Right ventricle myocardium superior (tissue), 1 donor: ENCODE measurements at places on chromosomes 4 and X. TPM values are rescaled to one million over a fixed set of nuclear protein-coding genes. Genes with fewer than 3 reads are reported as not detected.

The TLL1 gene
- total RNA-seq, result 0.35 TPM

The CTSO gene
- 6.2 TPM for total RNA-seq

The GJB1 gene
- total RNA-seq, result not detected

The MAP7D2 gene
- total RNA-seq, result 0.40 TPM

The AFF2 gene
- total RNA-seq, result 0.24 TPM

The DMRTC1 gene
- not detected for total RNA-seq

The PPARGC1A gene
- total RNA-seq, result 82.8 TPM

The EDA2R gene
- total RNA-seq, result 1.0 TPM

The ALPK1 gene
- 4.0 TPM for total RNA-seq
